ENCODE measurements at places on chromosomes 7 and 10.

DNA sequence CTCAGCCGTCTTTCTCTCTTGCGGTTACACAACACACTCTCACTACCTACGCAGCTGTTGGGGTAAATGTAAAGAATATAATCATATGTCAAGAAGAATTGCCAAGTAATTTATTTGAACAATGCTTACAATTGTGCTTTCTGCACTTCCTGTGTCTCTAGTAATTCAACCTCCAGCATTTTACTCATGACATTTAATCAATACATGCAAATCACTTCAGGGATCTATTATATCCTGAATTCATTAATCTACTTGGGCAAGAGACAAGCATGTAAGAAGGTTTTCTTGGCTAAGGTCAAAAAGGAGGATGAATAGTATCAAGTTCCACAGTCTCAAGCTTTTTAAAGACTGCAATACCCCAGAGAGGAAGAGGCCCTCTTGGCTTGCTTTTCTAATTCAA, 562.9 kb upstream of the ADARB2 start:
- DNase-seq: no peak

- DNase-seq: peak; percentile 57
Measured at GRCh38 chr10:127117125-127117524, 79.3 kb downstream of the INSYN2A start.

DNA sequence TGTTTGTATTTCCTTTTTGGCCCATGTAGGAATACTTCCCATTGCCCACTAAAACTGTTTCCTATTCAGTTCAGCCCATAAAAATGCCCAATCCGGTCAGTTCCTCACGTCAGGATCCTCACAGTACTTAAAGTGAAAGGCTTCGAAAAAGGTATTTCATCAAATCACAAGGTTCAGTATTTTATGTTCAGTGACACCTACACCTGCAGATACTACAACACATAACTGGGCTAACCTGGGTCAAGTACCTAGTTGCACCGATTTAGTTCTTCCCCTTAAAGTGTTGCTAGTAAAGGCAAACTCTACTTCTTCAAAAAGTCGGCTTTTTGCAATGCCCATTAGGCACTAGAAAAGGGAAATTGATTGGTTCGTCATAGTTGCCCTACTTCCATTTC, 1.1 kb downstream of the SNX13 start:
- DNase-seq: no peak

DNA sequence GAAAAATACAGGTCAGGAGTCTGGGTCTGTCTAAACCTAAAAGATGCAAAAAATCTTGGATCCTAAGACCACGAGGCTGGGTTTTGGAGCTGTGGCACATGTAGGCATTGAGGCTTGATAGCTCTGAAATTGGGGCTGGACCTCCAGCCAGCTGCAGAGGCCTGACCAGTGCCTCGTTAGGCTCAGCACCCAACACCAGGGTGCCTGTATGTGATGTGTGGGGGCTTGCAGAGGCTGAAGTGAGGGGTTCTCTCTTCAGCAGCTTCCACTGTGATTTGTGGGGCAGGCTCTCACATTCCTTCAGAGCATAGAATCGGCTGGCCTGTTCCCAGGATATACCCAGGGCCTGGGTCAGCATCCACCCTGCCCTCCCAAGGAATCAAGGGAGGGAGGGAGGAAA, 247.8 kb downstream of the BUB3 start:
- no peak for DNase-seq

- DNase-seq: no peak
Measured at GRCh38 chr10:98167191-98167590, 32.7 kb downstream of the R3HCC1L start.

- no peak for DNase-seq
Measured at GRCh38 chr7:7324698-7325097, 142.4 kb downstream of the C1GALT1 start.

DNA sequence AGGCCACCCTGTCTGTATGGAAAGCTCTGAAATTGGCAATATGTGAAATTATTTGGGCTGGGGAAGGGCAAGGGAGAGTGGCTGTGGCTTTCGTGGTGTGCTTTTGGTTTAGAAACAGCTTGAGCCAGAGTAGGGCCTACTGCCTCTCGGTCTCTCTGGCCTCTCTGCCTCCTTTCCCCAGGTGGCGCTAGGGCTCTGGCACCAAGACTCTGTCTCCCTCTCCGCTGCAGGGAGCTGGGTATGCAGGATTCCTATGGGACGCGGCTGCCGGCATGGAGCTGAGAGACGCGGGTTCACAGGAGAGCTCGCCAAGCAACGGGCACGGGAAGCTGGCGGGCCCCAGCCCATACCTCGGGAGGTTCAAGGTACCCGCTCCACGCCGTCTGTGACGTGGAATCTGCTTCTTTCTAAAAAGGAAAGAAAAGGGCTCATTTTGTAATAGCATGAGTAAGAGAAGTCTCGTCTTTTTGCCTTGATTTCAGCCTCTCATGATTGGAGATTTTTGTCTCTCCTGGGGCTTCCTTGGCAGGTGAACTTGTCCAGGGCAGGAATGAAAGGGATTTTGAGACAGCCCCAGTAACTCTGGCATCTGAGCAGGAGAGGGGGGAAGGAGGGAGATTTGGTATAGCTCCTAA, 105.1 kb upstream of the ANLN start:
- peak; percentile 90 for DNase-seq

DNA sequence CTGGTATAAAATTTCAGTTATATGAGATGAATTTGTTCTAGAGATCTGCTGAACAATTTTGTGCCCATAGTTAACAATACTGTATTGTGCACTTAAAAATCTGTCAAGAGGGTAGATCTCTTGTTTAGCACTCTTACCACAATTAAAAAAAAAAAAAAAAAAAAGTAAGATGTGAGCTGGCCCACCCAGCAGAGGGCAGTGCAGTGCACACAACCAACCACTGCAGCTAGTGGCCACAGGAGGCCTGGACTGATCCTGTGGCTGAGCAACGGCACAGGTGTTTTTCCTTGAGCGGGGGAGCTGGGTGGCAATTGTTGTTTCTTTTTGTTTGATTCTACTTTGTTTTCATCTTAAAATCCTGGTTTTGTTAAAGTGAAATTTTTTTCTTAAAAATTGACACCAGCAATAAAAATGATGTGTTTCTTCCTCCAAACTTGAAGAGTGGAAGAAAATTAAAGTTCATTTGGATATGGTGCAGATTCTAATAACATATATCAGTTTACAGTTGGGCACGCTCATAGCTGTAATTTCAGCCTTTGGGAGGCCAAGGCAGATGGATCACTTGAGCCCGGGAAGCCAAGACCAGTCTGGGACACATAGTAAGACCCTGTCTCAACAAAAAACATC, 171.1 kb upstream of the TBX20 start:
- DNase-seq: peak; percentile 68

DNA sequence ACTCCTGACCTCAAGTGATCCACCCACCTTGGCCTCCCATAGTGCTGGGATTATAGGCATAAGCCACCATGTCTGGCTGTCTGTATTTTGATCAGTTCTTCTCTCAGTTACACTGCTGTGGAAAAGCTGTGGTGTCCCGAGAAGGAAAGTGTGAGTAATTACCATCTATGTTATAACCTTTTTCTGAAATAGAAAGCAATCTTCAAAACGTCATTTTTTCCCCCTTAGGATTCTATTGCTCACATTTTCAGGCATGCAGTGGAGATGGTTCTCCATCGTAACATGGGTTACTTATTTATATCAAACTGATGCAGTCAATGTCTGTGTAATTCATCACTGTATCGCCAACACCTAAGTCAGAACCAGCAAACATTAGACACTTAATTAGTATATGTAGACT, 103.5 kb upstream of the FAM3C start:
- no peak for DNase-seq

DNA sequence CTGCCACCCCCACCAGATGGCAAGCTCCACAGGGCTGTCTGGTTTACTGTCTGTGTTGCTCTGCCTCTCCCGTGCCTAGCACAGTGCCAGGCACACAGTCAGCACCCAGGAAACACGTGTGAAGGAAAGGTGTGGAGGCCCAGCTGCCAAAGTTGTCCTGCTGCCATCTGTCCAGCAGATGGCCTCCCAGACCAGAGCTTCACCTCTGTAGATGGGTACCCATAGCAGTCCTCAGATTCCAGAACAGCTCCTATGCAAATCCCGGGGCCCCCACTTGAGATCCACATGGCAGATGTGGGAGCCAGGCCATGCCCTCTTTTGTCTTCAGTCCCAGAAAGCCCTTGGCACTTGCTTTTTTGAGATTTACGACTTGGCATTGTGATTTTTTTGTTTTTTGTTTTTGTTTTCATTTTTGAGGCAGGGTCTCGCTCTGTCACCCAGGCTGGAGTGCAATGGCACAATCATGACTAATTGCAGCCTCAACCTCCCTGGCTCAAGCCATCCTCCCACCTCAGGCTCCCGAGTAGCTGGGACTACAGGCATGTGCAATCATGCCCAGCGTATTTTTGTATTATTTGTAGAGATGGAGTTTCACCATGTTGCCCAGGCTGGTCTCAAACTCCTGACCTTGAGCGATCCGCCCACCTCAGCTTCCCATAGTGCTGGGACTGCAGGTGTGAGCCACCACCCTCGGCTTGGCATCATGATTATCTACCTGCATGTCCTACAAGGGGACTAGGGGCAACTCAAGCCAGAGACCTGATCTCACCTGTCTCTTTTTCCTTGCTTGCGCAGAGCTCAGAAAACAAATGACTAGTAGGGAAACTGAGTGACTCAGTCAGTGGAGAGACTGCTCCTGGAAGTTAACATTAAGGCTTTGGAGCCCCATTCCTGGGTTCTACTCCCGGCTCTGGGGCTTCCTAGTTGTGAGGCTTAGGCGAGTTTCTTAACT, 16.9 kb upstream of the PALD1 start:
- DNase-seq: peak; percentile 70

- no peak for DNase-seq
Measured at GRCh38 chr10:119349937-119350501, 142.6 kb downstream of the GRK5 start.

- DNase-seq: no peak
Measured at GRCh38 chr7:98222533-98223195, 11.4 kb downstream of the BHLHA15 start.

DNA sequence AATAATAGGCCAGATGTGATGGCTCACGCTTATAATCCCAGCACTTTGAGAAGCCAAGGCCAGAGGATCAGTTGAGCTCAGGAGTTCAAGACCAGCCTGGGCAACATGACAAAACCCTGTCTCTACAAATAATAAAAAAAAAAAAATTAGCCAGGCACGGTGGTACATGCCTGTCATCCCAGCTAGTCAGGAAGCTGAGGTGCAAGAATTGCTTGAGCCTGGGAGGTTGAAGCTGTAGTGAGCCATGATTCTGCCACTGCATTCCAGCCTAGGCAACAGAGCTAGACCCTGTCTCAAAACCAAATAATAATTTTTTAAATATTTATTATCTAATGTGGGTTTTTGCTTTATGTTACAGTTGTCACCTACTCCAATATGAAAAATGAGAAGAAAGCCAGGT, 178.9 kb downstream of the ADK start:
- DNase-seq: no peak

- no peak for DNase-seq
Measured at GRCh38 chr7:46173476-46174195, 252.6 kb upstream of the IGFBP3 start.

DNA sequence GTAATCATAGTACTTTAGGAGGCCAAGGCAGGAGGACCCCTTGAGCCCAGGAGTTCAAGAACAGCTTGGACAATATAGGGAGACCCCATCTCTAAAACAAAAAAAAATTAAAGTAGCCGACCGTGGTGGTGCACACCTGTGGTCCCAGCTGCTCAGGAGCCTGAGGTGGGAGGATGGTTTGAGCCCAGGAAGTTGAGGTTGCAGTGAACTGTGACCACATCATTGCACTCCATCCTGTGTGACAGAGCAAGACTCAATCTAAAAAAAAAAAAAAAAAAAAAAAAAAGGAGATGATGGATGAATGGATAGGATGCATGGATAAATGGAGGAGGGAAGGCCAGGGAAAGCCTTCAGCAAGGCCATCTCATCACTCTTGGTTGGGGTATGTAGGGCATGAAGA, 33.4 kb upstream of the BMPR1A start:
- no peak for DNase-seq

DNA sequence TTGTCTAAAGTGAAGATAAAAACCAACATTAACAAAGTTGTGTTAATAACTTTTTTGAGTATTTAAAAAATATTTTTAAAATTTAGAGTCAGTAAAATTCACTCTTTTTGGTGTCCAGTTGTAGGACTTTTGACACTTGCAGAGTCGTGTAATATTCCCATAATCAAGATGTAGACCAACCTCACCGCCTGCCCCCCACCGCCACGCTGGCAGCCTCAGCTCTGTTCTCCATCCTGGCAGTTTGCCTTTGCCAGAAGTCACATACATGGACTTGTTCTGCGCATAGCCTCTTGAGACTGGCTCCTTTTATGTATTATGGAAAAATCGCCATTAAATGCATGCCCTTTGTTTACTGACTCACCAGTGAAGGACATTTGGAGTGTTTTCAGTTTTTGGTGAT, 27.3 kb upstream of the SYCE1 start:
- DNase-seq: no peak

DNA sequence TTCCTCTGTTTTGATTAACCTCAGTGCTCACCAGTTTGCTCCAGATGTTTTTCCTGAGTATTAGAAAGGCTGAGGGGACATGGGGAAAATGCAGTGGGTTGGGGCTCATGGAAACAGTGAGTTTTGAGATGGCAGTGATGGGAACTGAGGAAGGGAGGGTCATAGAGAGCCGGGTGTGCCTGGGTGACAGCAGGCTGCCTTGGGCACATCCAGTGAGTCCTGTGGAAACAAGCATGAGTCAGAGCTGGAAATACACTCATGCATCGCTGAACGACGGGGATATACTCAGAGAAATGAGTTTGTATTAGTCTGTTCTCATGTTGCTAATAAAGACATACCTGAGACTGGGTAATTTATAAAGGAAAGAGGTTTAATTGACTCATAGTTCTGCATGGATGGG, 202.2 kb downstream of the TMEM178B start:
- no peak for DNase-seq

- DNase-seq: no peak
Measured at GRCh38 chr10:67296926-67297325, 371.1 kb downstream of the LRRTM3 start.

GRCh38 chr10:63673246-63673645, 152.0 kb downstream of the REEP3 start:
- DNase-seq: no peak
